ENCODE measurements at places on chromosomes 12 and 14.

- DNase-seq = no peak
Observed at GRCh38 chr14:32075672-32076277, 1.3 kb upstream of the ARHGAP5 start.

- DNase-seq = no peak
Observed at GRCh38 chr12:123573870-123574269, 10.5 kb upstream of the TMED2 start.

GRCh38 chr12:67147030-67147429 lies 122.1 kb upstream of the CAND1 start:
- no peak for DNase-seq

DNA sequence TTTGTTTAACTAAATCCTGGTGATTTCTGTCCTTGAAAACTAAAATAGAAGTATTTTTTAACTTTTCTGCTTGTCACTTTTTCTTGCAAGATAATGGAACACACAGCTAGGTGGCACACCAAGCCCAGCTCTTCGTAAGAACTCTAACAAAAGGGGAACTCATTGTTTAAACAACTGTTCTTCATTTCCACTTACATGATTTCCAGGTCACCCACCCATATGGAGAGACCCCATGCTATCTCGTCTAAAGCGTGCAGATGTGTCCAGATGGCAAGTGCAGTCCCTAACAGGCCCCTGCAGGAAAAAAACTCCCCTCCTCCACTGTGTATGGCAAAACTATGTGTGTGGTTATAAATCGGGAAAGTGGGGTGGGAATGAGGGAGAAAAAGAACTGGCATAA lies 43.3 kb upstream of the NT5DC3 start:
- DNase-seq = peak; percentile 56

- no peak for DNase-seq
Observed at GRCh38 chr12:83168751-83169150, 482.0 kb downstream of the TMTC2 start.

DNA sequence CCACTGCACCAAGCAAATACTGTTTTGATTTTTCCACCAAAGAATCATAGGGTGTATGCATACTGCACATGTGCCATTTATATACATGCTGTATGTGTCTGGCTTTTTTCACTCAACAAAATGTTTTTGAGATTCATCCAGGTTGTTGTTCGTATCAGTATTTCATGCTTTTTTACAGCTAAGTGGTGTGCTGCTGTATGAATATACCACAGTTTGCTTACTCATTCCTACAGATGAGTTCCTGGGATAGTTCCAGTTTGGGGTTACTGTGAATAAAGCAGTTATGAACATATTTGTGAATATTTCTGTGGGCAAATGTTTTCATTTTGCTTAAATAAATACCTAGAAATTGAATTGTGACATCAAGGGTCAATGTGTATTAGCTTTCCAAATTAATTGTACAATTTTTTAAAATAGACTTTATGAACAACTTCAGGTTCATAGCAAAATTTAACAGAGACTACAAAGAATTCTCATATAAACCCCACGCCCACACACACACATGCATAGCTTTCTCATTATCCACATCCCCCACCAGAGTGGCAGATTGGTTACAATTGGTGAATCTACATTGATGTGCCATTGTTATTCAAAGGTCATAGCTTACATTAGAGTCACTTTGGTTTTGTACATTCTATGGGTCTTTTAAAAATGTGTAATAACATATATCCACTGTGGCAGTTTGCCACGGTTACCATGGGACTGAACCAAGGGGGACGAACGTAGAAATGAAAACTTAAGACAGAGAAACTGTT lies 6.9 kb upstream of the KRT6A start:
- no peak for DNase-seq

GRCh38 chr14:63573581-63573980 lies 30.4 kb upstream of the PPP2R5E start:
- no peak for DNase-seq

GRCh38 chr14:54881235-54881760 lies 21.3 kb downstream of the GCH1 start:
- peak; percentile 44 for DNase-seq

- DNase-seq = no peak
Observed at GRCh38 chr12:9957834-9958233, 13.4 kb upstream of the CLEC12A start.

DNA sequence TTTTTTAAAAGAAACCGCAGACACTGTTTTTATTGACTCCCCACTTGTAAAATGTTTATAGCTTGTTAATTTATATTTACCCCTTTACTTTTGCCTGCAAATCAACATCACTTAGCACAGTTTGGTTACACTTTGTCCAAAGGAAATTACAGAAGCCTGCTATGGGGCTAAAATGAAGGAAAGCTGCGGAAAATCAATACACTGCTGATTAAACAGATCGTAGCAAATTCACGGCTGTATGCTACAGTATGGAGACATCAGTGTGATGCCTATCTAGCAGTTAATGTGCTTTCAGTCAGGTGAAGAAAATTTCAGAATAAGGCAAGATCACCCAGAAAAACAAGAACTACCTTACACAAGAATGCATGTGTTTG lies 110.0 kb downstream of the FOXG1 start:
- DNase-seq = no peak

DNA sequence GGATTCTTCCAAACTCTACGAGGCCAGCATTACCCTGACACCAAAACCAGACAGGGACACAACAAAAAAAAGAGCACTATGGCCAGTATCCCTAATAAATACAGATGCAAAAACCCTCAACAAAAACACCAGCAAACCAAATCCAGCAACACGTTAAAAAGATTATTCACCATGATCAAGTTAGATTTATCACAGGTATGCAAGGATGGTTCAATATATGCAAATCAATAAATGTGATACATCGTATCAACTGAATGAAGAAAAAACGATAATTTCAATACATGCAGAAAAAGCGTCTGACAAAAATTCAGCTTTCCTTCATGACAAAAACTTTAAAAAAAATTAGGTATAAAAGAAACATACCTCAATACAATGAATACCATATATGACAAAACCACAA lies 99.9 kb downstream of the CEP83 start:
- no peak for DNase-seq

DNA sequence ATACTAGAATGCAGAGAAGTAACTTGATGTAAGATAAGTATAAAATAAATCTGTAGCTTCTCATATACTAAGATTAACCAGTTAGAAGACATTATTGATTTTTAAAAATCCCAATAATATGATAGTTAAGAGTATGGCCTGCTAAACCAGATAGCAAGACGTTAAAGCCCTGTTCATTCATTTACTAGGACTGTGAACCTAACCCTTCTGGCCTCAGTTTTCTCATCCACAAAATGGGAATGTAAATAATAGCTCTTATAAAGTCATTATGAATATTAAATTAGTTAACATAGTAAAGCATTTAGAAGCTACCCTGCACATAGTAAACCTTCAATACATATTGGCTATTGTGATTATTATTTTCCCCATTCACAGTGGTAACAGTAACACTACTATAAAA lies 6.0 kb upstream of the PRMT5 start:
- DNase-seq = no peak

DNA sequence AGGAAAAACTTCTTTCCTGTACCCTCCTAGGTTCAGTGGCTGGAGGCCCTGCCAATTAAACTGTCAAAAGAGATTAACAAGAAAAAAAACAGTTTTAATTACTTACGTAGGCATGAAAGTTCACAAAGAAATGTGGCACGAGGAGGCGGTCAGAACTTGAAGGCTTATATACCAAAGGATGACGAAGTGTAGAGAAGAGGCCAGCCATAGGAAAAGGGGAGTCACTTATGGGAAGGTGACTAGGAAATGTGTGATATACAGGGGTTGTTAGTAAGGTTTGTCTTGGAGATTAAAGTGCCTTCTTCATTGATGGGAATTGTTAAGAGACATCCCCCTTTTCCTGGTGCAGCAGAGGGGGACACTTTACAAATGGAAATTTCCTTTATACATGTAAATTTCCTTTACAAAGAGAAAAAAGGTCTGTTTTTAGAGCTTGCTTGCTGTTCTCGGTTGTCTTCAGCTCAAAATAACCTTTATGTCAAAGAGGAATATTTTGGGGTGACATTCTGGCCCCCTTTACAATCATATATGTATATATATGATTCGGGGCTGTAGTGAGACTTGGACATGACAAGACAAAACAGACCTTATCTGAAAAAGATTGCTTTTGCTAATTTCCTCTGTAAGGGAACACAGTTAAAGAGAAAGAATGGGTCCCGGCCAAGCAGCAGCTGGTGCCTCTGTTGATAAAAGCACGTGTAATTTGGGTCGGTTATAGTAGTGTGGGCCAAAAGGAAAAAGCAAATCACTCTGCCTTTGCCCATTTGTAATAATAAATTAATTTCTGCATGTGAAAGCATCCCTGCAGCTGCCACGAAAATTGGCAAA lies 38.6 kb downstream of the SYNE2 start:
- no peak for DNase-seq

DNA sequence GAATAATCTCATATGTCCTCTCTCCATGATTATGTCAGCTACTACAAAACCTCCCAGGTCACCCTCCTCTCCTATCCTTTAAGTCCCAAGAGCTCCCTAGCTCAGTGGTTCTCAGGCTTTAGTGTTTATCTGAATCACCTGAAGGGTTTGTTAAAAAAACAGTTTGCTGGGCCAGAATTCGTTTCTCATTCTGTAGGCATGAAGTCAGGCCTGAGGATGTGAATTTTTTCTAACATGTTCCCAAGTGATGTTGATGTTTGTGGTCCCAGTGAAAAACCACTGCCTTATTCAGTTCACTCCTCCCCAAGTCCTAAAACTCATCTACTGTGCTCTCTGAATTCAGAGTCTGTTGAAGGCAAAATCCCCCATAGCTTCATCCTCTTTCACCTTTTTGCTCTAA lies 241.4 kb downstream of the ETNK1 start:
- no peak for DNase-seq

DNA sequence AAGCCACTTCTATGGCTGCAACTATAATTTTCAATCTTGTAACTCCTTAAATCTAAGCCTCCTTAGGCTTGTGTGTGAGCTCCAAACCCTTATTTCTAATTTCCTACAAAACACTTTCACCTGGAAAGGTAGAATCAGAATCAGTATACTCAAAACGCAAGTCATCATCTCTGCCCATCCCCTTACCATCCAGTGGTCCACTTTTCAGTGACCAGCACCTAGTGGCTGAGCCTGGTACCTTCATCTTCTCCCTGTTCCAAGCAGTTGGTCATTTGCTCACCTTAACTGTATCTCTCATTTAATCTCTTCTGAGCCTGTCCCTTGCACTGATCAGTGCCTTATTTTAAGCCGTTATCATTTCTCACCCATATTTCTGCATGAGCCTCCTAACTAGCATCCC lies 107.9 kb downstream of the PPM1H start:
- no peak for DNase-seq

- no peak for DNase-seq
Observed at GRCh38 chr12:124780752-124781685, 82.6 kb downstream of the SCARB1 start.

- DNase-seq = no peak
Observed at GRCh38 chr12:6827982-6828780, at the start of gene P3H3. Gene P3H3, plus strand, starts transcription at chr12:6828407. Its CDS starts 34 bp downstream, at chr12:6828441.

DNA sequence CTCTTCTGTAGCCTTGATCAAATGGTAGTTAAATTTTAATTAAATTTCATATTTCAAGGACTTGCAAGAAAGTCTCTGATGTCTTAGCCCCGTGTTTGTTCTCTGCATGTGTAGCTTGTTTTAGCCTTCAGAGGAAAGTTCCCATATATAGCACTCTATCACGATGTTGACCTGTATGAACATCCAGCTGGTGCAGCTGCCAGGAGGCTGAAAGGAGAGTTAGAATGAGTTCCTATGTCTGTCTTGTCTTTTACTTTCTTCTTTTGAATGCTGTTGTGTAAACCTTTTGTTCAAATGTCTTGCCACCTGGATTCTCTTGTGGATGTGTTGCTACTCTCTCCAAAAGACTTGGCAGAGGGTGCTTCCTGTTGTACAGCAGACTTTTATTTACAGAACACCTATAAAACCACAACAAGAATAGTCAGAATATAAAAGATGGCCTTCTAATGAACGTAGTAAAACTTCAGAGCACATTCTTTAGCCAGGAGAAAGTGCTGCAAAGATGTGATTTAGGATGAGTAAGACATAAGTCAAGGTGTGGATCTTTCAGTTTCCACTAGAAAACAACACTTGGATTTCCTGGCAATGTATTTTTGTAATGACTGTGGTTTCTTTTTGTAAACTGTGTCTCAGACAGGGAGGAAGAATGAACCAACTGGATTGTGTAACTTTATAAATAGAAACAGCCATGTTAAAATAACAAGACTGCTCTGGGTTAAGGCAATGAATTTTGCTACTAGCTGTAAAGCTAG lies 17.2 kb downstream of the NAV3 start:
- no peak for DNase-seq

DNA sequence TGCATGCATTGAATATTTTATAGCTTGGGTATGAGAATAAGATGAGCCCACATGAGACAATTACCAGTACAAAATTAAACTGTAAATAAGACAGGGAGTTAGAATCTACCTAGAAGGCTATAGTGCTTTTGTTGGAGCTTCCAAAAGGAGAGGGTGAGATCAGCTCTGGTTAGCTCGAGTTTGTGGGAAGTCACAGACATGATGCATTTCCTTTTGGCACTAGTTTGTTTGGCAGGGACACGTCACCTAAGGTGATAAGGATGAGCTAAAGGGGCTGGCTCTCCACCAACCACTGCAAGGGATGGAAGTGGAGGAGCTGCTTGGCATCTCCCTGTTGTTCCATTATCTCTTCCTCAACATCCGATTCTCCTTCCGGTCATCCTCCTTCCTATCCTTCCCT lies 48.5 kb upstream of the CPM start:
- no peak for DNase-seq

GRCh38 chr14:104688505-104689108 lies 811 bp upstream of the INF2 start:
- DNase-seq = no peak

GRCh38 chr12:62170241-62170640 lies 90.0 kb upstream of the USP15 start:
- DNase-seq = no peak

DNA sequence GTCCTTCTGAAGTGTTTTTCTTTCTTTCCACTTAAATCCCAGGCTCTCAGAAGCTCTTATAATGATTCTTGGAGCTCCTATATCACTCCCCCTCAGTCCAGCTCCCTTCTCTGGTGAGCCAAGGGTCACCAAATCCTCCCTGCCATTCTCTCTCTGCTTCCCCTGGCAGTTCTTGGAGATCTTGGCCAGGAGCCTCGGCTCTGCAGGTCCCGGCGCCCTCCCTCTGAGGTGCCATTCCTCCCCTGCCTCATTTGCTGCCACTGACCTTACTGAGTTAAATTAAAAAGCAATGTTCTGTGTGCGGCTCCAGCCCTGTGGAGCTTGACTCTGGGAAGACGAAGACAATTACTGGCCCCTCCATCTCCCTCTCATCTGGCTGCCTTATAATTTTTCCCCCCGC lies 7.0 kb downstream of the CISTR start:
- DNase-seq = no peak

DNA sequence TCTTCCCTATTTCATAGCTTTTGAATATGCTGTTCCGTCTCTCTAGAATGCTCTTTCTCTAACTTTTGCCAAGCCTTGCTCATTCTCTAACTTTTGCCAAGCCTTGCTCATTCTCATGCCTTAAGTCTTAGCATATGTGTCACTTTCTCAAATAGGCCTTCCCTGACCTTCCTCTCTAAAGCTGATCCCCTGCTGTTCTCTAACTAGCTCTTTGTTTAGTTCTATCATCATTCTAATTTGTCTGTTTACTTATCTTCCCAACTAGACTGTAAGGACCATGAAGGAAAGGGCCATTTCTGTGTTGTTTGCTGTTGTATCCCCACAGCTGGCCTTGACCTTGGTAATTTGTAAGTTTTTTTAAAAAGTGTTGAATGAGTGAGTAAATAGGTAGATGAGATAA lies 71.1 kb downstream of the ZNF641 start:
- no peak for DNase-seq

- DNase-seq = no peak
Observed at GRCh38 chr12:70176290-70176689, 66.9 kb upstream of the CNOT2 start.

GRCh38 chr12:120614848-120615247 lies 25.6 kb upstream of the CABP1 start:
- DNase-seq = no peak
